ENCODE measurements at places on chromosomes 7 and 10.

DNA sequence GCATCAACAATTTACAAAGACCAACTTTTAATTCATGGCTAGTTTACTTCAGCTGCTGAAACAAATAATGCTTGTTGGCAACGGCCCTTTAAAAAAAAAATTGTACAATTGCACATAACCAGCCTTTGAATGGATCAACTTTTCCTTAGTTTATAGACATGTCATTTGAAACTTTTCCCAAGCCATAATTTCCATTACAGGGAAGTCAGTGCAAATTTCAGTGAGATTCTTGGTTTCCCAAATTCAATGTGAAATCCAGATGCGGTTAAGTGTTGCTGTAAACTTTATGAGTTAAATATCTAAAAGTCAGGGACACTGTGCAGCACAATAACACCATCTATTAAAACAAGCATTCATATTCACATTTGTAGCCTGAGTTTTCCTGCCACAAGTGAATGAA is 182.2 kb downstream of the JAZF1 start:
- DNase-seq: no peak

DNA sequence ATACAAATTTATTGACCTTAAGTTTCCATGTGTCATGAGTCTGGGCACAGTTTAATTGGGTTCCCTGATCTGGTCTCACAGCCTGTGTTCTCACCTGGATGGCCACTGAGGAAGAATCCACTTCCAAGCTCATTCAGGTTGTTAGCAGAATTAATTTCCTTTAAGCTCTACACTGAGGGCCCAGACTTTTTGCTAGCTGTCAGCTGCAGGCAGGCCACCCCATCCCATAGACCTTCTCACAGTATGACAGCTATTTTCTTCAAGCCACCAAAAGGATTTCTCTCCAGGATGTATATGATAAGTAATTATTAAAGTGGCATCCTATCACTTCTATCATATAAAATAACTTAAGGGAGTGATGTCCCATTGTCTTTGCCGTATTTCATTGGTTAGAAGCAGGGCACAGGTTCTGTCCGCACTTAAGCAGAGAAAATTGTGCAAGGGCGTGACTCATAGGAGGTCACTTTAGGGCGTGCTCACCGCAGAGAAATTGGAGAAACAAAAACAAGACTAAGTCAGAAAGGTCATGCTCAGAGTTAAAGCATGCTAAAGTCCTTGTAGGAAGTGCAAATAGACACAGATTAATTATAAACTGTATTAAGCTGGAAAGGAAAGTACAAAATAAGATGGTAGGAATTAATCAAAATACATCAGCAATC is 109.9 kb downstream of the AHR start:
- DNase-seq: peak; percentile 38

GRCh38 chr7:130614449-130614848 is 54.1 kb downstream of the COPG2 start:
- no peak for DNase-seq

- DNase-seq: peak; percentile 99
These were observed 84.9 kb upstream of the ADRB1 start for GRCh38 chr10:113958631-113959382.

DNA sequence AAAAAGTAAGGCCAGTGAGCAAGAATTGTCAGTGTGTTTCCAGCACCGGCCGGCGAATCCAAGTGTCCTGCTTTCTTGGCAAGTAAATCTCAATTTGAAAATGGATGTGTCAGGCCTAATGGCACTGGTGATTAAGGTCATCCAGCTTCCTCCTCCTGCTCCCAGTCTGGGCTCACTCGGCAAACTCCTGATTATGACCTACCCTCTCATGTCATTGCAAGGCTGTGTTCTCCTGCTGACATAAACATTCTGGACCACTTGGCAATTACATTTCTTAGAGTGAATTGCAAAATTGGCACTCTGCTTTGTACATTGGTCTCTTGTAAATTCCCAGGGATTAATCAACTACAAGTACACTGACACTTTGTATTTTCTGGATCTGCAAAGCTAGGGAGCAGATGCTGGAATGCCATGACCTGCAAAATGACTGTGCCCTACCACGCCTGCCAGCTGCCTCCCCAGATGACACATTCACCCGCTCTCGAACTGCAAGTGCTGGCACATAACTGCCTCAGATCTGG is 473.8 kb downstream of the KIF20B start:
- DNase-seq: no peak

- no peak for DNase-seq
These were observed 25.7 kb upstream of the C1GALT1 start for GRCh38 chr7:7156663-7157062.

GRCh38 chr7:114930829-114931655 is 9.1 kb downstream of the MDFIC start:
- DNase-seq: no peak

DNA sequence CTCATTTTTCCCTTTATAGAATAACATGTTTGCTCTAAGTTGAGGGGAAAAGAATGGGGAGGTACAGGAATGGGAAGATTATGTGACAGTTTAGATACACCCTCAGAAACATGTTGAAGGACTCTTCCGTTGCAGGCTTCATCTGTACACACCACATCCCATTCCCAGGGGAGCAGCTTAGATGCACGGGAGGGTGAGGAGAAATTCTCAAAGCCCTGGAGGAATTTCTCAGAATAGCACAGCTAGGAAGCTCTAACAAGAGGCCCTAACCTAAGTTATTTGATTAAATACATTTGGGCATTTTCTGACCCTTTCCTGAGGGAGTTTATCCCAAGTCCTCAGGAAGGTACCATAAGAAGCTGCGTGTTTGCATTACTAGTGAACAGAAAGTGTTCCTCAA is 660.2 kb upstream of the IGFBP3 start:
- DNase-seq: no peak

GRCh38 chr10:96987141-96987841 is 155.2 kb downstream of the LCOR start:
- DNase-seq: no peak

GRCh38 chr7:90424720-90425119 is 21.5 kb downstream of the CLDN12 start:
- no peak for DNase-seq
